ENCODE measurements at places on chromosomes 4 and X.

DNA sequence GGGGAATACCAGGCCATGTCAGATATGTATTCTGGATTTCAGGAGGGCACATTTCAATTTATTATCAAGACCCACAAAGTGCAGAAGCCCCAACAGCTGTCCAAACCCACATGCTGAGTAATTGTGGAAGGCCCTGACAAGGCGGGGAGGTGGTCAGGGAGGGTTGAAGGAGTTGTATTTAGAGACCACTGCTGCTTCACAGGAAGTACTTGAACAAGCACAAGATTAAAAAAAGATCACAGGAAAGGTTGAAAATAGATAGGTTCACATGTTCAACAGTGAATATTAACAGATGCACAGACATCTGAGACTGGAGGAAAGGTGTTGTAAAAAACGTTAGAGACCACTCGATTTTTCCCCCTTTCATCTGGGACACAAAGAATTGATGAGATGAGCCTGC lies 17.9 kb downstream of the ATP8A1 start:
- DNase-seq, result no peak

DNA sequence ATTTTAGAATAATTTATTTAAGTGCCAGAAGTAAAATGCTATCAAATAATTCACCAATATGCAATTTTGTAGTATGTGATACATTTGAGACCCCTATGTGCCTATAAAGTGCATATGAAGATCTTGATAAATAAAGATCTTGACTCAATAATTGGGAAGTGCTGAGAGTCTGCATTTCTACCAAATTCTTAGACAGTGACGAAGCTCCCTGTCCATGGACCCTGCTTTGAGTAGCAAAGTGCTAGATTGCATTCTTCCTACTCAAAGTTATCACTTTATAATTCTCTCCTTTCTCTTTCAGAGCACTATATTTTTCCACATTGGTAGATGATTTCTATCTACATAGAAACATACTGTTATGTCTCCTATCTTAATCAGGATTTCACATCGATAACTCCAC lies 1393.9 kb downstream of the ARAP2 start:
- DNase-seq, result peak; percentile 1

DNA sequence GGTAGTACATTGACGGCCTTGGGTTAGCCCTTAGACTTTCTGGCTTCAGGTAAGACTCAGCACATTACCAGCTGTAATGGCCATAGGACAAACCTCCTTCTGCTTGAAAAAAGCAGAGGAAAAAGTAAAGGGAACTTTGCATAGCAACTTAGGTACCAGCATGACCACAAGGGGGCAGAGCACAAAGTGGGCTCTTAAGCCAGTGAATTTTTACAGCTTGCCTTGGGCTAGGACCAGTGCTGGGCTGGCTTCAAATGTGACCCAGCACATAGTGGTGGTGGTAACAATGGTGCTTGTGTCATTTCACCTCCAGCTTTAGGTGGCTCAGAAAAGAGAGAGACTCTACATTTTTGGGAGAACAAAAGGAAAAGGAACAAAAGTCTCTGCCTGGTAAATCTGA lies 66.1 kb downstream of the KLHL4 start:
- peak; percentile 3 for DNase-seq

GRCh38 chr4:142845293-142846107 lies 601 bp downstream of the INPP4B start:
- no peak for DNase-seq

- no peak for DNase-seq
Measured at GRCh38 chrX:11209798-11210414, 83.3 kb upstream of the AMELX start.

GRCh38 chr4:104394406-104395167 lies 100.1 kb downstream of the CXXC4 start:
- DNase-seq, result no peak

DNA sequence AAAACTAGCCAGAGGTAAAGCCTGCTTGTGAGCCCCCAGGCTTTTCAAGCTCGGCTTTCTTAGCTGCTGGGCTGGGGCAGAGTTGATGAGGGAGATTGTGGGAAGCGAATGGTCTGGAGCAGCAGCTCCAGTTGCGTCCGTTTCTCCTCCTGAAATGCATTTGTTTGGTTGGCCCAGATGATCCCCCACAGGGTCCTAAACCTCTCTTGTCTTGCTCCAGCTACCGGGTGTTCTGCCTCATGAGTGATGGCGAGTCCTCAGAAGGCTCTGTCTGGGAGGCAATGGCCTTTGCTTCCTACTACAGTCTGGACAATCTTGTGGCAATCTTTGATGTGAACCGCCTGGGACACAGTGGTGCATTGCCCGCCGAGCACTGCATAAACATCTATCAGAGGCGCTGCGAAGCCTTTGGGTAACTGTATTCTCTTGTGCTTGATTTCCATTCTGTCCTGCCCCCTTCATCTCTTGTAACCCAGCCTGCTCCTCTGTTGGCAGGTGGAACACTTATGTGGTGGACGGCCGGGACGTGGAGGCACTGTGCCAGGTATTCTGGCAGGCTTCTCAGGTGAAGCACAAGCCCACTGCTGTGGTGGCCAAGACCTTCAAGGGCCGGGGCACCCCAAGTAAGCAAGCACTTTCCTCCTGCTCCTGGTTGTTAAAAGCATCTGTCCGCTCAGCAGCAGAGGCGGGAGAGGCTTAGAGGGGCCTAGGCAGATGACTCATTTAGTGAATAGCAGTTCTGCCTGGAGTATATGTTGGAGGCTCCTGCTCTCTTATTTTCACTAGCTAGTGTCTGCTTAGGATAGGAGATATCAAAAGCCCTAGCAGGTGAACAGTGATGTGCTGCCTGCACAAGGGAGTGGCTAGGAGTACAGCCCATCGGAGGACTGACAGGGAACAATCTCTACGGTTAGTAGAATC lies 15.3 kb downstream of the TKTL1 start:
- no peak for DNase-seq

- no peak for DNase-seq
Measured at GRCh38 chr4:177579649-177580048, 137.4 kb upstream of the AGA start.

DNA sequence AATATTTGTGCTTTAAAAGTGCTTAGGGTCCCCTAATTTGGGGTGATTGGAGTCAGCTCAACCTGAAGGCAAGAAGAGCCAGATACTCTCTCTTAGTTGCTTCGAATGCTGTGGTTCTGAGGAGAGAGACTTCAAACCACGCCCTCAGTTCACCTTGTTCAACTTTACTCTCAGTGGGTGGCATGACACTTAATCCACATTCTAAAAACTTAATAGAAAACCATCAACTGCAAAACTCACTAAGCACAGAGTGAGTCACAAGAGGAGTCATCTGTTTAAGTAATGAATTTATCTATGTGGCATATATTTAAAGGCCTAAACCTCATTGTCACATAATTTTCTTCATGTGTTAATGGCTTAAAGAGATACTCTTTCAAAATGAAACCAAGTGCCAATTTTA lies 99.5 kb upstream of the SLC4A4 start:
- DNase-seq, result no peak
